ENCODE measurements at places on chromosomes 5 and 9.

DNA sequence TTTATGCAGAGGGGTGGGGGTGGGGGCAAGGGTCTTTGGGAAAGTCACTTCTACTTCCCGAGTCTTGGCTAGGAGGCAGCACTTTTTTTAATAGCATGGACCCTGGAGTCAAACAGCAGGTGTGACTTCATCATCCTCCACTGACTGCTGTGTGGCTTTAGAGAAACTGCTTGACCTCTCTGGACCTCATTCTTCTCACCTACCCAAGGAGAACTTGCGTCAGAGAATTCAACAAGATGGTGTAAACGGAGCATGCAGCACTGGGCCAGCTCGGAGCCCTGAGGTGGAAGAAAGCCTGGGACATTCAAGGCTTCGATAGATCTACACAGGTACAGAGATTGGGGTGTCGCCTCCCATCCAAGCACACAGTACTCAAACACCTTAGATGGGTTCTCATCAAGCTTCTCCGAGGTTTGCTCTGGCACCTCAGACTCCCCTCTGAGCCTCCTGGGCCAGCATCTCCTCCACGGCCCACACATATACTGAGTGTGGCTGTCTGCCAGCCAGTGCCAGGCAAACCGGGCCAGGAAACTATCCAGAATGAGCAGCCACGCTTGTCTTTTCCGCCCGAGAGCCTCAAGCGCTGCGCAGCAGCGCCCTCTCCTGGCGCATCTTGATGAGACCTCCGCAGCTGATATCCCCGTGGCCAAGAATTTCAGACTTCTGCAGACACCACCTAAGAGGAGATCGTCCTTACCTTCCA, 4.6 kb upstream of the SLC25A48 start:
- no peak for DNase-seq

- DNase-seq = peak; percentile 28
These were observed 911 bp downstream of the ABLIM3 start for GRCh38 chr5:149141957-149142851.

DNA sequence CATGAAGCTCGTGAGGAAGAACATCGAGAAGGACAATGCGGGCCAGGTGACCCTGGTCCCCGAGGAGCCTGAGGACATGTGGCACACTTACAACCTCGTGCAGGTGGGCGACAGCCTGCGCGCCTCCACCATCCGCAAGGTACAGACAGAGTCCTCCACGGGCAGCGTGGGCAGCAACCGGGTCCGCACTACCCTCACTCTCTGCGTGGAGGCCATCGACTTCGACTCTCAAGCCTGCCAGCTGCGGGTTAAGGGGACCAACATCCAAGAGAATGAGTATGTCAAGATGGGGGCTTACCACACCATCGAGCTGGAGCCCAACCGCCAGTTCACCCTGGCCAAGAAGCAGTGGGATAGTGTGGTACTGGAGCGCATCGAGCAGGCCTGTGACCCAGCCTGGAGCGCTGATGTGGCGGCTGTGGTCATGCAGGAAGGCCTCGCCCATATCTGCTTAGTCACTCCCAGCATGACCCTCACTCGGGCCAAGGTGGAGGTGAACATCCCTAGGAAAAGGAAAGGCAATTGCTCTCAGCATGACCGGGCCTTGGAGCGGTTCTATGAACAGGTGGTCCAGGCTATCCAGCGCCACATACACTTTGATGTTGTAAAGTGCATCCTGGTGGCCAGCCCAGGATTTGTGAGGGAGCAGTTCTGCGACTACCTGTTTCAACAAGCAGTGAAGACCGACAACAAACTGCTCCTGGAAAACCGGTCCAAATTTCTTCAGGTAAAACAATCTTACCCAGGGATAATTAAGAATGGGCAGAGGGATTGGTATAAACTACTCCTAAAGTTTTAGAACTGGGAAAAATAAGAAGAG, 12.9 kb downstream of the ITGA1 start:
- peak; percentile 65 for DNase-seq

DNA sequence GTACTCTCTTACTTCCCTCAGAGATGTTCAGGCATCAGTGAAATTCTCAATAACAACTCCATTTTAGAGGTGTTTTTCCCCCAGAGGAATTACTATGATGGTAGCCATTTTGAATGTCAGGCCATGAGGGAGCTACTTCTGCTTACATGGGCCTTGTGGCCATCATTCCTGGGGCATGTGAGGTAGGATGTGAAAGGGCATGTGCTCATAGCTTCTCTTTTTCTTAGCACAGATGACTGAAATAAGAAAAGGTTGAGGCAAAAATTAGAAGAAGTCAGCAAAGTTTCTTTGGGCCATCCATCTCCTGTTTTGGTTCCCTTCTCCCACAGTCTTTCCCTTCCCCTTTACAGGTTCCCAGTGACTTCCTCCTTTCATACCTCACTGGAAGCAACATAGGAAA, 68.8 kb downstream of the FEM1C start:
- DNase-seq = no peak

Data from CD4-positive, alpha-beta T cell (primary cell).